ENCODE measurements at places on chromosomes 7 and 10. TPM values are rescaled to one million over a fixed set of nuclear protein-coding genes. Genes with fewer than 3 reads are reported as not detected.

The TMEM236 gene
- 0.11 TPM for total RNA-seq

The RELN gene
- total RNA-seq, result not detected

The AQP1 gene
- total RNA-seq, result 0.27 TPM

The MUC3A gene
- total RNA-seq, result not detected

The SLC26A5 gene
- total RNA-seq, result not detected

The ABCB4 gene
- total RNA-seq, result not detected

The LEP gene
- total RNA-seq, result not detected

The ACTL6B gene
- total RNA-seq, result not detected

The NEURL1 gene
- total RNA-seq, result 1.9 TPM

The HEPACAM2 gene
- not detected for total RNA-seq

The ZWINT gene
- total RNA-seq, result 65.4 TPM

The RNLS gene
- 4.5 TPM for total RNA-seq

The GIMAP2 gene
- total RNA-seq, result 42.7 TPM

The GNG11 gene
- not detected for total RNA-seq

Measured in activated CD8-positive, alpha-beta T cell treated with anti-CD3 and anti-CD28 coated beads for 36 hours (primary cell).